EL (cell line): ENCODE measurements at places on chromosomes 13 and 19.

DNA sequence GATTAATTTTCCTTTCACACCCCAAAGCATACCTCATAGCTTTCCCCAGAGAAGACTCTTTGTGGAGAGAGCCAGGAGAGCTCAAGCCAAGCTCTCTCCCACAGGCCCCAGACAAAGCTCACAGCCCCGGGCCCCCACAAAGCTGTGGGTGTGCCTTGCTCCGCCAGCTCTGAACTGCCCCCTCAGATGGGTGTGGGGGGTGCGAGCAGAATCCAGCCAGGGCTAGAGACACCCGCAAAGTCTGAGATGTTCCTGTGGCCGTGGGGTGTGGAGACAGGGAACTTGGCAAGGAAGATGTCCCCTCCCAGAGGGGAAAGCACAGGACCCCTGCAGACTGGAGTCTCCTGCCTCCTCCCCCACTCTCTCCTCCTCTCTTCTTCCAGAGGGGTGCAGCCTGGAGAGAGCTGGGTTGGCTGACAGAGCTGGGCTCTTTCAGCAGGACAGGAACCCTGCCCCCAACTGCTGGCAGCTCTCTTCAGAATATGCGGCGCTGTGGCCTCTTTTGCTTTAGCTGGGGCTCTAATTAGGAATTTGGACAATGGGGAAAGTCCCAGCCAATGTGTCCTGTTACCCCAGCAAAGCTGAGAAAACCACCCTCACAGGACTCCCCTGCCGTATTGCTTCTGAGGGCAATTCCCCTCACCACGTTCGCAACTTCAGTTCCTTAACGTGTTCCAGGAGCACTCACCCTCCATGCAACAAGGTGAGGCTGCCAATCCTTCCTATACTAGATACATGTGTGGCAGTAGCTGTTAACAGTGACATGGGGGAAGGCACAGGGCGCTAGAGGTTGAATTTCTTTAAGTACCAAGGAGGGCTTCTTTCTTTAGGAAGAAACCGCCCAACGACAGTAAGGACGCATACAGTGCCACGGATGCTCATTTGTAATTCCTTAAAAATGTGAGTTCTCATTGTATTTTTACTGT, 170.0 kb downstream of the COL4A1 start:
- DNase-seq, result no peak

- DNase-seq, result no peak
Observed at GRCh38 chr19:1896508-1896907, 8.7 kb upstream of the ADAT3 start.

DNA sequence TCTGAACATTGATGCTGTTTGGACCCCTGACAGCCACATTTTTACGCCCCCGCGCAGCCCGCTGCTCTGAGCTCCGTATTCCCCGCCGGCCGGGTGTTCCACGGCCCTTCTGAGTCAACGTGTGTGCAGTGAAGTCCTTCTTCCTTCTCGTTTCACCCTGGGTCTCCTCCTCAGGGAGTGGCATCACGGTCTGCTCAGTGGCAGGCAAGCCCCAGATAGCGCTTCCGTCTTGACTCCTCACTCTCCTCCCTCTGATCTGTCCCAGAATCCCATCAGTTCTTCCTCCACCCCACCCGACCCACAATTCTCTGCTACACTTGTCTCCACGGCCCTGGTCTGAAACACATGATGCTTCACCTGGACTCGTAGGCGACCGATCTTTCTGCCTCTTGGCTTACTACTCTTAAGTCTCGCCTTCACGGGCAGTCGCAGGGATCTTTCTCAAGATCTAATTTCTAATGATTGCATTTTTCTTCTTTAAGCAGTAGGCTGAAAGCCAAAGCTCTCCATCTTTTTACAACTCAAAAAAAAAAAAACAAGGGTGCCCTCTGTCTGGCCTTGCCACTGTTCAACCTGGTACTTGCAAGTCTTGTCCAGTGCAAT, 33.9 kb downstream of the CCNE1 start:
- DNase-seq, result peak; percentile 65

DNA sequence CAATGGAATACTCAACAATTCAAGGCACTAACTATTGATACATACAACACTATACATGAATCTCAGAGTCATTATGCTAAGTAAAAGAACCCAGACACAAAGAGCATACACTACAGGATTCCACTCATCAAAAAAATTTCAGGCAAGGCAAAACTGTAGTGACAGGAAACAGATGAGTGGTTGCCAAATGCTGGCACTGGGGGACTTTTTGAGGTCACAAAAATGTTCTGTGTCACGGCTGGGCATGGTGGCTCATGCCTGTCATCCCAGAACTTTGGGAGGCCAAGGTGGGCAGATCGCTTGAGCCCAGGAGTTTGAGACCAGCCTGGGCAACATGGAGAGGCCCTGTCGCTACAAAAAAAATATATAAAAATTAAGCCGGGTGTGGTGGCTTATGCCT, 129.4 kb downstream of the KL start:
- DNase-seq, result no peak

DNA sequence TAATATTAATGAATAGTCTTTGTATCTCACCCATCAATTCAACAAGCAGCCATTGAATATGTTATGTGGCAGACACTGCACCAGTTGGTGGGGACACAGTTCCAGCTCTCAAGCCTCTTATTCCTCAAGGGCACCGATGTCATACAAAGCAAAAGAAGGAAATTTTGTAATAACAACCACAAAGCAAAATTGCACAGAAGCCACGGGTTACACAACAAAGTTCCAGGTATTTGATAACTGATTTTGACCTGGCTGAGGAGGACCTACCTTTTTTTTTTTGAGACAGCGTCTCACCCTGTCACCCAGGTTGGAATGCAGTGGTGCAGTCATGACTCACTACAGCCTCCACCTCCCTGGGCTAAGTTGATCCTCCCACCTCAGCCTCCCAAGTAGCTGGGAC, 266.7 kb downstream of the FOXO1 start:
- no peak for DNase-seq

DNA sequence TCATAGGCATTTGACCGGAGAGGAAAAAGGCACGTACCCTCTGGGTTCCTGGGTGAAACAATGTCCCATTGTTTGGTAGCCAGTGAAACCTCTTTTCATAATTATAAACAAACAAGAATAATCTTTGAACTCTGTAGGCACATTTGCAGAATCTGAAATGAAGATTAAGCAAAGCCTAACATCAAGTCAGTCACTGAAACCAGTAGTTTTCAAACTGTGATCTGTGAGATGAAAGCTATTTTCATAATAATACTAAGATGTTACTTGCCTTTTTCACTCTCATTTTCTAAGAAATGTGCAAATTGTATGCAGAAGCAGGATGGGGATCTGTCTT, 105.4 kb downstream of the WDFY2 start:
- no peak for DNase-seq

DNA sequence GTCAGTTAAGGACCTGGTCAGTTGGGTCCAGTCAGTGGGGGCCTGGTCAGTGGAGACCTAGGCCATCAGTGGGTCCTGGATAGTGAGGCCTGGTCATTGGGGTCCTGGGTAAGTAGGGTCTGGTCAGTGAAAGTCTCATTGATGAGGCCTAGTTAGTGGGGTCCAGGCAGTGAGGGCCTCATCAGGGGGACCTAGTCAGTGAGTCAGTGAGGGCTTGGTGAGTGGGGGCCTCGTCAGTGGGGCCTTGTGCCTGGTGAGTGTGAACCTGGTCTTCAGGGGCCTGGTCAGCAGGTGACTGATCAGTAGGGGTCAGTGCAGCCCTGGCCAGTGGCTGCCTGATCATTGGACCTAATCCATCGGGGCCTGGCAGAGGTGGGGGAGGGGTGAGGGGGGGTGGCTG, 42.6 kb upstream of the TPM4 start:
- DNase-seq, result no peak

DNA sequence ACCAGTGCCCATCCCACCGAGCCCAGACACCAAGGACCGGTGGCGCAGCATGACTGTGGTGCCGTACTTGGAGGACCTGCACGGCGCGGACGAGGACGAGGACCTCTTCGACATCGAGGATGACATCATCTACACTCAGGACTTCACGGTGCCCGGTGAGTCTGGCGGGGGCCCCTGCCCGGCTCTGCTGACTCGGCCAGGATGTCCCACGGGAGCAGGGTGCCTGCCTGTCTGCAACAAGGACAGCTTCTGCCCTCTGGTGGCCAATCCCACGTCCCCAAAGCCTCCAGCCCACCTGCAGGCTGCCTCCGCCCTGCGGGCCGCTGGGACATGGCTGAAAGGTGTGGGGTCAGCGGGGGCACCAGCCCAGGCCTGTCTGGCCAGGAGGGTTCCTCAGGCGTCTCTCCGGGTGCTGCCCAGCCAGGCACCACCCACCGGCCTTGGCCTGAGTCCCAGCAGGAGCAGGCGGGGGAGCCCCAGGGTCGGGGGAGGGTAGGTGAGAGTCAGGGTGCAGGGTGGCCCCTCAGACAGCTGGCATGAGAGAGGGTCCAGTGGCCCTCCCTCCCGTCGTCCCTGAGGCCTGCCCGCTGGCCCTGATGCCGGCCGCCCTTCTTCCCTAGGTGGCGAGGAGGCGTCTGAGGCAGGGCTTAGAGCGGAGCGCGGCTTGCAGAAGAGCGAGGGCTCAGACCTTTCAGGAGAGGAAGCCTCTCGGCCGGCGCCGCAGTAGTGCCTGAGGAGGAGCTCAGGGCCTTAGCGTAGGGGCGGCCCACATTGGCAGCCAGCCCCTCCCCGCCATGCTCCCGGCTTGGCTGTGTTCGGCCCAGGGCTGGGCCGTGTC, 14.6 kb downstream of the CBARP start:
- peak; percentile 48 for DNase-seq

GRCh38 chr13:92451060-92451459, 775.5 kb upstream of the GPC6 start:
- no peak for DNase-seq

- DNase-seq, result no peak
Observed at GRCh38 chr13:37954191-37954590, 84.6 kb upstream of the TRPC4 start.

GRCh38 chr13:33158816-33159215, 126.7 kb downstream of the STARD13 start:
- no peak for DNase-seq

DNA sequence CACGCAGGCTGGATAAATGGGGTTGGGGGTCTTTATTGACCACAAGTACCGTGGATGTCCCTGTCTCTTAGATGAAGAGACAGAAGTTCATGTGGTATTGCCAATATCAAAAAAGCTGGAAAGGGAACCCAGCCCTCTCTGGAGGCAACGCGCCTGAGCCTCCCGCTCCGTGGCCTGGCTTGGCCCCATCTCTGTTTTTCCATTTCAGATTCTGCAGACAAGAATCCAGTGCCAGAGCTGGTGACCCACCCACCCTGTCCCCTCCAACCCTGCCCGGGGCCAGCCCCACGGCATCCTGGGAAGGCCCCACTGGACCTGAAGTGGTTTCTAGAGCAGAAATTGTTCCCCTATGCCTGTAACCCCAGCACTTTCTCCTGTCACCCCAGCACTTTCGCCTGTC, 57.7 kb downstream of the PTPRS start:
- DNase-seq, result no peak

DNA sequence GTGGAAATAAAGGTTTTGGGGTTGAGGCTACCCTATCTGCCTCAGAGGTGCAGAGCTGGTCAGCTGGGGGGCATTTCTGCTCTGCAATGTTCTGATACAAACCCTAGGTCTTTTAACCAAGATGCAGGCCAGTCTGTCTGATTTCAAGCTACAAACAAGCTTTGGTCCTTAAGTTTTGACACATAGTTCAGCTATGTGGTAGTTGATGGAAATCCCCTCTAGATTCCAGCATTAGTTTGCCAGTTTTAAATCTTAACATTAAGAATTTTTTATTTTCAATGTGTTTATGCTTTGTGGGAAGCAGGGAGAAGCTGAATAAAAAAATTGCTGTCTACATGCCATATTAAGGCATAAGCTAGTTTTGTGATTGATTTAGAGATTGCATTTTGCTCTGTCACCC, 225.7 kb downstream of the LMO7 start:
- DNase-seq, result peak; percentile 21

DNA sequence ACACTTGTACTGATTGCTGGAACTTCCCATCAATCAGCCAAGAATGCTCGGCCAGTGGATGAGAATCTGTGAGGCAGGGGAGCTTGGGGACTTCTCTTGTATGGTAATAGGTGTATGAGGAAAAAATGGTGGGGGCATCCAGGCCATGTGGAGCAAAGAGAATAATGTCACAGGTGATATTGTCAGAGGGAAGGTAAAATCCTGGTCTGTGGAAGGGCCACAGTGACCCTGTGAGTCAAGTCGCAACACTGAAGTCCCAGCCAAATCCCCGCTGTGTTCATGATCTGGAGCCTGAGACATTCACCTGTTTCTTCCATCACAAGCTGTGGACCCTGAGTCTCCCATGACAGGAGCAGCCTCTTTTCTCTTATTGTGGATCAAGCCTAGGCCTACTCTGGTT, 8.1 kb downstream of the PSG7 start:
- DNase-seq, result no peak

DNA sequence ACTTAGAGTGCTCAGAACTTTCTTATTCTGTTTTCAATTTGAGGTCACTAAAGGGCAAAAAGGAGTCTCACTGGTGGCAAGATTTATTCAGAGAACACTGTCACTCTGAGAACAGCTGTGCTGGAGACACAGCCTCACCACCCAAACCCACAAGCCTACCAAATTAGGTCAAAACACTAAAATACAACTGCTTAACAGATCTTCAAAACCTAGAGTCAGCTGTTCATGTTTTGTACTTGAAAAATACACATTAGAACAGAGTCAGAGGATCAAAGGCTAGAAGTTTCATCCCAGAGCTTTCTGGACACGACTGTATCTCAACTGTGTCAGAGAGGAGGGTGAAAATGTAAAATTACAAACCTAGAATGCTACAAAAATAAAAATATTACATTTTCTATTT, 89.3 kb downstream of the MIPEP start:
- no peak for DNase-seq

- DNase-seq, result no peak
Observed at GRCh38 chr13:39044536-39044935, 6.3 kb downstream of the NHLRC3 start.

- no peak for DNase-seq
Observed at GRCh38 chr13:37338726-37339385, 233.4 kb upstream of the CSNK1A1L start.

GRCh38 chr19:12969292-12969988, at the start of gene DAND5:
Gene DAND5, plus strand, starts transcription at chr19:12969576. Its CDS starts 85 bp downstream, at chr19:12969661.
- DNase-seq, result no peak

DNA sequence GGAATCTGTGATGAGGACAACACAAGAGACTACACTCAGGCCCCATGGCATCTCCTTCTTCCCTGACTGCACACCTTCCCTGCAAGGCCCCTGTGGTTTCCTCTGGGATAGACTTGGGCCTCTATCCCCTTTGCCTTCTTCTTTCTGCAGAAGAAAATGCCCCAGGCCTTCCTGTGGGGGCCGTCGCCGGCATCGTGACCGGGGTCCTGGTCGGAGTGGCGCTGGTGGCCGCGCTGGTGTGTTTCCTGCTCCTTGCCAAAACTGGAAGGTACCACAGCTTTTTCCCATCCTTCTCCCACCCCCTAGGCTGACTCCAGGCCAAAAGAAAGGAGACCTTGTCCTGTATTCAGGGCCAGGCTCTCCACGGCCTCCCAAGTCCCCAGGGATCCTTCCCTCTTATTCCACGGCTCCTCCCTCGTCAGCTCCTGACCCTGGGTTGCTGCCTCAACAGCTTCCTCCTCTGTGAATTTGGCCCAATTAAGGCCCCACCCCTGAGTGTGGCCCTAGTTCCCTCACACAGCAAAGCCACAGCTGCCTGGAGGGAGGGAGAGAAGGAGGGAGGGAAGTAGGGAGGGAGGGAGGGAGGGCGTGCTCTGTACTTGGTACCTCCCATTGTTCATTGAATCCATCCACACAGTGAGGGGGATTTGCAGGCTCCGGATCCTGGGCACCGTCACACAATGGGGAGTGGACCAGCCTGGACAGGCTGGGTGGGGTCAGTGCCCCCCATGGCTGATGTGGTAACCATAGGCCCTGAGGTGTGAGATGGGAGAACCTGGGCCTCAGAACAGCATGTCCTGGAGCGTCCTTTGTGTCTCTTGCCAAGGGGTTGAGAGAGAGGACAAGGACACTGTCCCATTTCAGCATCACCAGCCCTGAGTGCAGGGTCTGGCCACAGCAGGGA, 12.5 kb downstream of the CEACAM3 start:
- DNase-seq, result no peak
